Endodermal cell (in vitro differentiated cells): ENCODE measurements at places on chromosomes 1 and 21. TPM values are rescaled to one million over a fixed set of nuclear protein-coding genes. Genes with fewer than 3 reads are reported as not detected.

DNA sequence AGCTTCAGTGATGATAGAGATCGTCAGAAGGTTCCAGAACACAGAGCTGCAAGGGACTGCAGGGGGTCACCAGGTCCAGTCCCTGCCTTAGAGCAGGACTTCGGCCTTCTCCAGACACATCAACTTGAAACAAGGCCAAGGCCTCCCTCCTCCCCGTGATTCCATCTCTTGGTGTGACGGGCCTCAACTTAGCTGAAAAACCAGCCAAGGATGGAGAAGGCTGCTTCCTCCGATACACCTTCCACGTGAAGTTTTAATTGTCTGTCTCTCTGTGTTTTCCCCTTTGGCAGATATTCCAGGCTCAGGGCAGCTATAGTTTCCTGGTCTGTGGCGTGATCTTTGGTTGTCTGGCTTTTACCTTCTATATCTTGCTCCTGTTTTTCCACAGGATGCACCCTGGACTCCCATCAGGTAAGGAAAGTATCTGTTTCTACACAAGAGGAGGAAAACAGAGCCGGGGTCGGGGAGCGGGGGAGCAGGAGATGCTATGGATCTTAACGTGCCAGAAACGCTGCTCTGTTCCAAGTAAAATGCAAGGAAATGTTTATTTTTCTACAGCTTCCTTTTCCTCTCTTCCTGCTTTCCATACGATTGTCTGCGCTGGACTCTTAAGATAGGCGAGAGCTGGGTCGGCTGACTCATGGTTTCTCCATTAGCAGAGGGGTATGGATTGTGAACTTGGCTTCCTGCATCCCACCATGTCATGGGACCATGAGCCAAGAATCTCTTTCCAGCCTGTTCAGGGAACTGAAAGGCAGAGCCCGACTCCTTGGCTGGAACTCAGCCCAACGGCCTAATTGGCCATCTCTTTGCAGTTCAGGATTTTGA lies 32.8 kb downstream of the ELK4 start:
- no peak for DNase-seq

DNA sequence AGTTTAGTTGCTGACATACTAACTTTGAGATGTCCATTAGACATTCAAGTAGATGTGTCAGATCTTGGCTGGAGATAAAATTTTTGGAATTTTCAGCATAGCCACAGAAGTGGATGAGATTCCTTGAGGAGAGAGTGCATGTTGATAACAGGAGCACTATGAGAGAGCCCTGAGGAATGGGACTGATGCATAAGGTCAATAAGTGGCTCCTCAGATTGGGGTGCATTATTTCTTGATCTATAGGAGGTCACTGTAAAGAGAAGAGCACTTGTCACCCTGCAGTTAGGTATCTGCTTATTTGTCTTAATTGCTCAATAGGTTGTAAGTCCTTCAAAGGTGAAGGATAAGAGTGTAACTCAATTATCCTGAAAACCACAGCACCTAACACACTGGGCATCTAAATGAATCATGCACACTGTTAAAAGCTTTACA lies 52.0 kb upstream of the TACSTD2 start:
- DNase-seq: no peak

- DNase-seq: no peak
Observed at GRCh38 chr1:81690676-81691453, 109.9 kb upstream of the ADGRL2 start.

DNA sequence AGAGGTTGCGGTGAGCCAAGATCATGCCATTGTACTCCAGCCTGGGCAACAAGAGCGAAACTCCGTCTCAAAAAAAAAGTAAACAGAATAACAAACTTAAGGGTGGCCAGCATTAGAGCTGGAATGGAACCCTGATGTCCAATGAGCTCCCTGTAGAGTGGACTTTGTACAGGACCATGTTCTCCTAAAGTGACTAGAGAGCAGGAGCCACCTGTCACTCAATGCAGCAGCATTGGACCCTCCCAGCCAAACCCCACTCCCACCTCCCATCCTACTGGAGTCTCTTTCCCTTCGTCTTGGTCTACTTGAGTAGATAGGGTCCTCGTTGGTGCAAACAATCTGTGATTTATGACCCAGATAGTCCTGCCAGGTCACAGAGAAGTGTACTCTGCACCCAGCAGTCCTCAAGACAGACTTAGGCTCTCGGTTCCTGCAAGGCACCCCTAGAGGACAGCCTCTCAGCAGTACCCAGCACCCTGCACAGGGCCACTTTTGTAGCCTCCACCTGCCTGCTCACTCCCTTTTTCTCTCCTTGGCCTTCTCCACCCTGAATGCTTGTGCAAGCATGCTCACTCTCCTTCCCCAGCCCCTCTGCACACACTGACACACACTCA lies 69.2 kb upstream of the ZNF281 start:
- no peak for DNase-seq

GRCh38 chr1:187816646-187817045 lies 987.9 kb downstream of the PLA2G4A start:
- no peak for DNase-seq

GRCh38 chr1:6048179-6048867 lies 2.6 kb downstream of the KCNAB2 start:
- DNase-seq: no peak

GRCh38 chr1:10755970-10756521 lies 40.4 kb downstream of the CASZ1 start:
- DNase-seq: no peak

DNA sequence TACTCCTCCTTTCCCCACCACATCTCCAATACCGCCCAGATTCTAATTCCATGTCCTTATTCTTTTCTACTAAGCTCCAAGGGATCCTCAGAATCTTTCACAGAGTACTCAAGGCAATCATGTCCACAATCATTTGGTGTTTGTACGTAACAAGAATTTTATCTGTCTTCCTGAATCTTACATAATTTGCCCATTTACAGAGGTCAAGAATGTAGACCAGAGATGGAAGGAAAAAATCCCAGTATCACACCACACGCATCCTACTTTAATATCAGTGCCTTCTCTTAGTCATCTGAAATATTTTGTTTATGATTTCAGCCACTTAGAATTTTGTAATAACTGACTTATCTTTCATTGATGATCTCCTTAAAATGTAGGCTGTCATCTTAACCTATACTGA lies 366.0 kb upstream of the LRRC7 start:
- no peak for DNase-seq

DNA sequence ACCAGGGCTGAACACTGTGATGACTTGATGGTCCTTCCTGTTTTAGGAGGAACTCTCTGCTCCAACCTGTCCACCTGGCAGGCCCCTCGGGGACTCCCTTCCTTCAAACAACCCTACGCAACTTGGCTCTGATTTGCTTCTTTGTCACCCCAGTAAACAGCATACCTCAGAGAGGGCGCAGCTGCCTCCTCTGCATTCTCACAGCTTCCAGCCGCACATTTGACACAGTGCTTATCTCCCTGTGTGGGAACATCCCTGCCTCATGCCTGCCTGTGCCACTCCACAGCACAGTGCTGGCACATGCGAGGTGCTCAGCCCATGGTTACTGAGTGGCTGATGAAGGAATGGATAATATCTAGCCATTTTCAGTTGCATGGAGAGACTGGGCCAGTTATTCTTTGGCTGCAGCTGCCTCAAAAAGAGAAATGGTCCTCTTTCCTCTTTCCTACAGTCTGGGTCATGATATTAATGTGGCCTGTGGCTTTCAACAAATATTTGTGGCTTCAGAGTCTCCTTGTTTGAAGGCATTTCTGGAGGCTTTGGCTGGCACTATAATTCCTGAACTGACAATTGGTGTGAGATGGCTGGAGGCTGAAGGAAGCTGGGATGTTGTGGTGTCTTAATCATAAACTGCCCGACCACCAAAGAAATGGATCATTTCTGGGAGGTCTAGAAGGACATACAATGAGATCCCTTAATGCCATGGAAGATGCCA lies 77.9 kb downstream of the TENT5C start:
- no peak for DNase-seq

DNA sequence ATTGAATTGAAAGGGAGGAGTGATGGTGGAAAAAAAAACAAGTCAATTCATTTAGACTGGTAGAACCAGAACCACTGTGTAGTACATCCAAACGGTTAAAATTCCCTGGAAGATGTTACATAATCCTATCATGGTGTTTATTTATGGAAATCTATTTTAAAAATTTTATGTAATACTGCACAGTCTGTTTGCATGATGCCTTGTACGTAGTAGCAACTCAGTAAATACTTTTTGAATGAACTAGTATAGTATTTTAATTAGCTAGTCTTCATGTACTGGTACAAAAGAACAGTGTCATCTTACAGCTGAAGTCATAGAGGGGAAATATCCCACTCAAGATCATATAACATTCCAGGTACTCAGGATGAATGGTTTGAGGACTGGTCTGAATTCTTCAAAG lies 27.0 kb upstream of the IER5 start:
- no peak for DNase-seq

DNA sequence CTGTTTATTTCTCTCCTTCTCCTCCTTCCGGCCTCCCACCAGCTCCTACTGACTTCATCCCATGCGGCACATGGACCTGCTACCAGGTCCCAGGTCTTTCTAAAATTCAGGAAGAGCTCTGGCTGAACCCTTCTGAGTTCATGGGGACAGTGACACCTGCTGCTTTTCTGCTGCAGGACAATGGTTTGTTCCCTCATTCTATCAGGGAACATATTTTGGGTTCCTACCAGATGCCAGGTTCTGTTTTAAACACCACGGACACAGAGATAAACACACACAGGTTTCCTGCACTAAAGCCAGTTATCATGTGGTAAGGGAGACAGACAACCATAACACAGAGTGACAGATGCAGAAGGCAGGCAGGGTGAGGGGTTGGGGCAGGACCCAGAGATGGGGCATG lies 114.0 kb upstream of the RAB4A start:
- peak; percentile 71 for DNase-seq

GRCh38 chr21:45994759-45995685 lies 13.5 kb downstream of the COL6A1 start:
- peak; percentile 39 for DNase-seq

- DNase-seq: no peak
Observed at GRCh38 chr1:93625582-93626327, 55.9 kb downstream of the BCAR3 start.

DNA sequence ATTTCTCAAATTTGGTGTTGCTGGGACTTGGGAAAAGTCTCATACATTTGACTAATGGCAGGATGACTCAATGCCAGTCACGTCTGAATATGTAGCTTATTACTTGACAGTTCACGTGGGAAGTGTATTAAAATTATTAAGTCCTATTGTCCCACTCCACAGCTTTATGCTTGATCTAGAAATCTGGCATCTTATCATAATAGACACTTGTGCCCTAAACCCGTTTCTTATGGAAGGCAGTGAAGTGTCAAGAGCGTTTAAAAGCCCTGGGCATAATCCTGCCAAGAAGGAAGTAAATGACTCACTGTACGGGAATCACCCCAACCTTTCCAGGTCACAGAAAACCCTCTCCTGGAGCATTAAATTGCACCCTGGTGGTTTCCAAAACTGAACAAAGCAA lies 207.4 kb downstream of the APP start:
- DNase-seq: no peak

DNA sequence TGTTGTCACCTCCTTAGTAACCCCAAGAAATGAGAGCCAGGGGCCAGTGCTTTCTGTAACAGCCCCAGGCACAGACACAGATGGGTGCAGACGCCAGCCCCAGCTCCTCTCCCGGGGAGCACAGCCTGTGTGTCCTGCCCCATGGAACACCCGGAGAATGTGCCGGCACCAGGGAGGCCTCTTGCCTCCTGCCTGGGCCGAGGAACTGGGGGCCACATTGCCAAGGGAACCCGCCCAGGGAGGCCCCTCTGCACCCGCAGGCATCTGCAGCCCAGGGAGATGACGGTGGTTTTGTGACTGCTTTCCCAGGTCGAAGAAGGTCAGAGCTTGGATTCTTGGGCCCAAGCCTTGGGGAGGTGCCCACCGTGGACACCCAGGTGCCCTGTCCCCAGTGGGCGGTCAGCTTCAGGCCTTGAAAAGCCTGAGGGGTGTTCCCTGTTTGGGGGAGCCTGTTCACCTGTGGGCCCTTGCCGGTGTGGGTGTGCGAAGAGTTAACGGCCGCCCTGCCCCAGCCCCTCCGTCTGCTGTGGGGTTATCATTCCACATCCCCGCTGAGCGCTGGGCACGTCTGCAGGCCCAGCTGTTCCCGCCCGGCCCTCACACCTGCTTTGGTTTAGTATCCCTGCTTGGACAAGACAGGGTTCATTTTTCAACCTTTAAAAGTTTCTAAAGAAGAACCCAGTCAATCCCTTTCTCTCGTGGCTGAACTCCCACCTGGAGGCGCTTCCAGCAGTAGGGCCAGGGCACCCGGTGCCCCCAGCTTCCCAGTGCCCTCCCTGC lies 62.5 kb downstream of the MORN1 start:
- DNase-seq: no peak

DNA sequence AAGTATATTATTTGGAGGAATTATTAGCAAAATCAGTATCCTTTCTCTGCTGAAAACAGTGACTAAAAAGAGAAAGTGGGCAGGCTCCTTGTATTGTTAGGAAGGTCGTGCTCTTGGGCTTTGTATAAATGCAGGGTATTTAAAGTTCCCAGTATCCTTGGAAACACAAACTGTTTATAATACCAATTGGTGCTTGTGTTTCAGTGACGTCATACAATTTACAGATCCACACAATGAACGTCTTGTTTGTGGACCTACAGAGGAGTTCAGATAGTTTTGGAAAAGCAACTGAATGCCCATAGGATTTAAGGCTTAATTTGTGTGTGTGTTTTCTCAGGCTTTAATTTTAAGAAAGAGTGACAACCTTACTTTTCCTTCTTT lies 168.2 kb downstream of the RASAL2 start:
- DNase-seq: no peak

- no peak for DNase-seq
Observed at GRCh38 chr1:72062584-72062983, 219.8 kb downstream of the NEGR1 start.

DNA sequence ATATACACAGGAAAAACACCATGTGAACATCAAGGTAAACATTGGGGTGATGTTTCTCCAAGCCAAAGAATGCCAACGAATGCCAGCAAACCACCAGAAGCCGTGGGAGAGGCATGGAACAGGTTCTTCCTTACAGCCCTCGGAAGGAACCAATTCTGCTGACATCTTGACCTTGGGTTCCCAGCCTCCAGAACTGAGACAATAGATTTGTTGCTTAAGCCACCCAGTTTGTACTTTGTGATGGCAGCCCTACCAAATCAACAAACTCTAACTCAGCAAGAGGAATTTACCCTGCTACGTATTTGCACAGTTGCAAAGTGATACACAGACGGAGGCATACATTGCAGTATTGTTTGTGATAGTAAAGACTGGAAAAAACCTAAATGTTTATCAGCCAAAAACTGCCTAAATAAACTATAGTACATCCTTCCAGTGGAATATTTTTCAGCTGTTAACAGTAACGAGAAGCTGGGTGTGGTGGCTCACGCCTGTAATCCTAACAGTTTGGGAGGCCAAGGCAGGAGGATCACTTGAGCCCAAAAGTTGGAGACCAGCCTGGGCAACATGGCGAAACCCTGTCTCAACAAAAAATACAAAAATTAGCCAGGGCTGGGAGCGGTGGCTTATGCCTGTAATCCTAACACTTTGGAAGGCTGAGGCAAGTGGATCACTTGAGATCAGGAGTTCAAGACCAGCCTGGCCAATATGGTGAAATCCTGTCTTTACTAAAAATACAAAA lies 12.5 kb upstream of the ZC3H12A start:
- DNase-seq: no peak

- DNase-seq: no peak
Observed at GRCh38 chr1:1965546-1965945, 38.0 kb downstream of the CFAP74 start.

PLA2G4A gene
- 0.50 to 1.2 TPM in 2 of 3 replicates, not detected in the other for total RNA-seq

ZNF683 gene
- total RNA-seq: not detected in 3 replicates

PLEKHN1 gene
- 3.8 and 4.6 TPM in 2 replicates for total RNA-seq

TTC22 gene
- total RNA-seq: 0.27 to 0.61 TPM (median 0.44 TPM) in 3 replicates

COL24A1 gene
- total RNA-seq: 0.94 to 1.0 TPM (median 0.95 TPM) in 3 replicates

VHLL gene
- not detected in 3 replicates for total RNA-seq

PADI4 gene
- total RNA-seq: not detected in 2 replicates
